ENCODE measurements at places on chromosomes 1 and 21.

- no peak for DNase-seq
These were observed 22.3 kb upstream of the TRAF3IP3 start for GRCh38 chr1:209733409-209734192.

GRCh38 chr1:94778808-94779207, 41.3 kb upstream of the SLC44A3 start:
- DNase-seq: no peak

DNA sequence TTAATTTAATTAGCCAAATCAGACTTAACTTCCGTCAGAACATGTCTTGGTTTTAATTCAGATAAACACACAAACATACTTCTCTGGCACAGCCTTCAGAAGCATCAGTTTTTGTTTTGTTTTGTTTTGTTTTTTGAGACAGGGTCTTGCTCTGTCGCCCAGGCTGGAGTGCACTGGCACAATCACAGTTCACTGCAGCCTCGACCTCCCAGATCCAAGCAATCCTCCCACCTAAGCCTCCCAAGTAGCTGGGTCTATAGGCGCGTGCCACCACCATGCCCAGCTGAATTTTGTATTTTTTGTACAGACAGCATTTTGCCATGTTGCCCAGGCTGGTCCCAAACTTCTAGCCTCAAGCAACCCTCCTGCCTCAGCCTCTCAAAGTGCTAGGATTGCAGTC, 34.7 kb downstream of the MDM4 start:
- DNase-seq: no peak

- no peak for DNase-seq
These were observed 16.8 kb upstream of the FOXE3 start for GRCh38 chr1:47399138-47399845.

DNA sequence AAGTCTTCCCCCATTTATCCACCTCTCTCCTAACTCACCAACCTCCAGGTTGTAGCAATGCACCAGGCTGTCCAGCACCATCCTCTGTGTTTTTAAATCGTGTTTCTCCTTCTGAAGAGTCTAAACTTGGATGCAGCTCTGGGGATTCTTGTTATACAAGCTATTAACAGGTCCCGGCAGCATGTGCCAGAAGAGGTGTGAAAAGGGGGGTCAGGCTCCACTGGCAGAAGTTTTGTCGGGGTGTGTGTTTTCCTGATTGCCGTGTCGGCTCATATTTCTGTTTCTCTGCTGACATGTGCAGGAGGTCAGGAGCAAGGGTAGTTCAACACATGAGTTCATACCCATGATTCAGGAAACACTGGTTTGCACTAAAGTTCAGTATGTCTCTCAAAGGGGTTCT, 658.6 kb upstream of the CAMK1G start:
- no peak for DNase-seq

- DNase-seq: no peak
These were observed 449.1 kb upstream of the KAZN start for GRCh38 chr1:14149431-14149830.

DNA sequence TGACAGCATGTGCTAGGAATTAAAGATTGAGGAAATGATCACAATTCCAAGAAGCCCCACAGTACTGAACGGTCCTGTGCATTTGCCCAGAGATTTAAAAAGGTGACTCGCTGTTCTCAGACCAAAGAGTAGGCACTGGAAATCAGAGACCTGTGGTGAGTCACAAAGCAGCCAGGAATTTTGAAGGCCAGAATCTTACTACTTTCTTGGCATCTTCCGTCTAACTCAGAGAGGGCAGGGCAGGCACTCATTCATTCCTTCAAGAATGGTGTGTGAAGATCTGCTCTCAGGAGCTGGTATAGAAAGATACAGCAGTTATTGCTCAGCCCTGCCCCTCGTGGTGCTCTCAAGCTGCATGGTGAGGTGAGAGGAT, 57.9 kb downstream of the BRINP2 start:
- DNase-seq: no peak

DNA sequence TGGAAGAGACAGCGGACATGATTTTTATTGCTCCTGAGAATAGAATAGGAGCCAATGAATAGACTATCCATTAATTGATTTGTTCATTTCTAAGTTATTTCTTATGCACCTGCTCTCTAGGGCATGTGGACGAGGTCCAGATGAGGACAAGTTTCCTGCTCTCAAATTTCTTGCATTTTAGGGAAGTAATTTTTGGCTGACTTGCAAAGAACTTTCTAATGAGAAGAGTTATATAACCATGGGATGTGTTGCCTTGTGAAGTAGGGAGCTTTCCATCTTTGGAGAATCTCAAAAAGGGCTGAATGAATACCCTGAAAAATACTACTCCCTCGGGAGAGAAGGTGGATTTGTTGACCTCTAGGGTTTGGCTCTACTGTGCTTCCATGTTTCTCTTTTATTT, 243.0 kb downstream of the KIF26B start:
- DNase-seq: no peak

DNA sequence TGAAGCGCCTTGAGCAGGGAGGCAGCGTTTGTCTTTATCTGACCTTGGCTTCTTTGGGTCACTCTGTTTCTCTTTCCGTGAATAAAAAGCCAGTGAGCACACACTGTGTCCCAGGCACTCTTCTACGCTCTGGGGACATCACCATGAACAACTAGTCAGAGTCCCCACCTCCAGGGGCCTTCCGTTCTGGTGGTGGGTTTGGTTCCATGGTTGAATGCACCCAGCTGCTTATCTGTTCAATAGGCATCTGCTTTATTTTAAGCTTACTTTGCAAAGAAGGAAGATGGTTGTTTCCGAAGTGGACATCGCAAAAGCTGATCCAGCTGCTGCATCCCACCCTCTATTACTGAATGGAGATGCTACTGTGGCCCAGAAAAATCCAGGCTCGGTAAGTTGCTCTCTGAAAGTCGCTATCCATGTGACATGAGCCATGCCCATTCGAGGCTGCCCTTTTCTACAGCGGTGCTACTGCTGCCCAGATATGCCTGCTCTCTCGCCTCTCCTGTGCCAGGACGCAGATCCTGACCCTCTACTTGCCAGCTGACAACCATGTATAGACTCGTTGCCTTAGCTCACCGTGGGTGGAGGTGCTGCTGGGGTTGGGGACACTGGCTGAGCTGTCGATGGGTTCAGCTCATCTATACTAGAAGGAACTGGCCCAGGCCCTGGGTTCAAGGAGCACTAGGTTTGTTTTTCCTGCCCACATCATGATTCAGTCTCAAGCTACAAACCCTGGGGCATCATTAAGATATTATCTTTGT, 5.9 kb downstream of the MX1 start:
- DNase-seq: no peak

GRCh38 chr1:23779826-23780371, 1.7 kb downstream of the PITHD1 start:
- no peak for DNase-seq

DNA sequence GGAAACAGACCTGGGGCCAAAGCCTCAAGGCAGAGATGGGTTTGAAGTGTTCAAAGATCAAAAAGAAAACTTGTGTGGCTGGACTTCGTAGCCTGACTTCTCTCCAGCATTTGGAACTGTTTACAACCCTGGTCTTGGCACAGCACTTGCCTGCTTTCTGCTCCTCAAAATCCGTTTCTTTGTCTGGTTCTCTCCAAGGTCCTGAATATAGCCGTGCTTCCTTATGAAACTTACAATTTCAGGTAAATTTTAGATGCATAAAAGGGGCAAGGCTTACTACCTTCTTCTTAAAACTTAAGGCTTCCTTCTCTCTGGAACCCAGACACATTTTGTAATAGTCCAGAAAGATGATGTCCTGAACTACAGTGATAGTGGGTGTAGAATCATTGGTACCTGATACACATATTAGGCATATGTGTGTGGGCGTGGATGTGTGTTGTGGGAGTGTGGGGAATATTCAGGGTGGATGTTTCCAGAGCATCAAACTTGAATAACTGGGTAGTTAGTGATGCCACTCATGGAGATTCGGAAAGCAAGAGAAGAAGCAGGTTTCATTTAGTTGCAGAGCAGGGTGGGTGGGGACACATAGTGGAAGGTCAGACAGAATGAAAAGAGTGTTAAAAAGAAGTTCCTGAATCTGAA, 26.4 kb upstream of the FAM78B start:
- no peak for DNase-seq

DNA sequence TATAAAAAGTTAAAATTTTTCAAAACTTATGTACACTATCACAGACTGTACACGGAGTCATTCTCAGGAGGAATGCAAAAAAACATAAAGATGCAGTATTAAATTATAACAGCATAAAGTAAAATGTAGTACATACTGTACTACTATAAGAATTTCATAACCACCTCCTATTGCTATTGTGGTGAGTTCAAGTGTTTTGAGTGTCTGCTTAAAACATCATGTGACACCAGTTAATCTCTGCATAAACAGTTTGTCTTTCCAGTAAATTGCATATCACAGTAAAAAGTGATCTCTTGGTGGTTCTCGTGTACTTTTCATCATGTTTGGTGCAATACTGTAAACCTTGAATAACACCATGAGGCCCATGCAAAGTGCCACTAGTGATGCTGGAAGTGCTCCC, 45.2 kb downstream of the SDCCAG8 start:
- DNase-seq: no peak

GRCh38 chr1:57277681-57278080, 146.2 kb downstream of the DAB1 start:
- DNase-seq: no peak

DNA sequence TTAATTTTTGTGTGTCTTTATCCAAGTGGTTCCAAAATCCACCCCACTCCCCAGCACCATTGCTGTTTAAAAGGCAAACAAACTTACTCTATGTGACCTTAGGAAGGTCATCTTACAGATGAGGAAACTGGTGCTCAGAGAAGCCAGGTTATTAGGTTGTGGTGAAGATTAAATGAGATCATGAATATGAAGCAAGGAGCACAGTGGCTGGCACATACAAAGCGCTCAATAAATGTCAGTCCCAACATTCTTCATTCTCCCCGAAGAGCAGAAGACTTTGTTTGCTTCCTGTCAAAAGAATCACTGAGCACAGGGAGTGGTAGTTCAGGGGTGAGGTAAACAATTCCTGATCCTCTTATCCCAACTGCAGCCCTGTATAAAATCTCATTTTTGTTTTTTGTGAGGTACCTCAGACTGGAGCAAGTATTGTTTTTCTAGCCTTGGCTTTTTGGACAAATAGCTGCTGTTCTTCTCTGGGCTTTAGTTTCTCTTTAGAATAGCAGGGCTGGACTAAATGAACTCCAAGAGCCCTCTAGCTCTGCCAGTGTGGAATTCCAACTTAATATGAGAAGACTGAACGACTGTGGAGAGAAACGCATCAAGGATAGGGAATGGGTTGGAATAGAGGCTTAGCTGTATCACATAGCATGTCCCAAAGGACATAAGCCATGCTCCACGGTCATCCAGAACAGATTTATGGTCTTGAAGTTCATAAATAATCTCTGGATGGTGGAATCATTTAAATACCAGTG, 455.3 kb upstream of the USP24 start:
- DNase-seq: no peak

DNA sequence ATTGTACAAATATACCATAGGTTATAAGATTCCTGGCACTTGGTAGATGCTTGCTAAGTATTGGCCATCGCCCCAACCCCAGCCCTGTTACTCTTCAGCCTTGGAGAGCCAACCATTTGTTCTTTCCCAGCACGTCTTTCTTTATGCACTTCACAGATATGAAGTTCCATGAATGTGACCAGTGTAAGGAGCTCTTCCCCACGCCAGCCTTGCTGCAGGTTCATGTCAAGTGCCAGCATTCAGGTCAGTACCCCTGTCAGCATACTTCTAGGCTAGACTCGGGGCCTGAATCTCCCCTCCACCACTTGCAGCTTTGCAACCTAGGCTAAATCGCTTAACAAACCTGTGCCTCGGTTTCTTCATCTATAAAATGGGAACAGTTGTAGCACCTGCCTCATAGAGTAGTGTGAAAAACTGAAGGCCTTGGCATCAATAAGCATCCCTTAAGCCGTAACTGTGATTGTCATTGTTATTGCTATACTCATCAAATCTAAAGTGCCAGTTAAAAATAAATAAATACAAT, 41.0 kb upstream of the EPHA8 start:
- no peak for DNase-seq

- no peak for DNase-seq
These were observed 141.2 kb downstream of the TM2D1 start for GRCh38 chr1:61583703-61584102.

Measured in NCI-H2081 (cell line).